ENCODE measurements at places on chromosomes 16 and 17. TPM values are rescaled to one million over a fixed set of nuclear protein-coding genes. Genes with fewer than 3 reads are reported as not detected.

HNF1B gene
- not detected for total RNA-seq

OTOP2 gene
- not detected for total RNA-seq

DNA sequence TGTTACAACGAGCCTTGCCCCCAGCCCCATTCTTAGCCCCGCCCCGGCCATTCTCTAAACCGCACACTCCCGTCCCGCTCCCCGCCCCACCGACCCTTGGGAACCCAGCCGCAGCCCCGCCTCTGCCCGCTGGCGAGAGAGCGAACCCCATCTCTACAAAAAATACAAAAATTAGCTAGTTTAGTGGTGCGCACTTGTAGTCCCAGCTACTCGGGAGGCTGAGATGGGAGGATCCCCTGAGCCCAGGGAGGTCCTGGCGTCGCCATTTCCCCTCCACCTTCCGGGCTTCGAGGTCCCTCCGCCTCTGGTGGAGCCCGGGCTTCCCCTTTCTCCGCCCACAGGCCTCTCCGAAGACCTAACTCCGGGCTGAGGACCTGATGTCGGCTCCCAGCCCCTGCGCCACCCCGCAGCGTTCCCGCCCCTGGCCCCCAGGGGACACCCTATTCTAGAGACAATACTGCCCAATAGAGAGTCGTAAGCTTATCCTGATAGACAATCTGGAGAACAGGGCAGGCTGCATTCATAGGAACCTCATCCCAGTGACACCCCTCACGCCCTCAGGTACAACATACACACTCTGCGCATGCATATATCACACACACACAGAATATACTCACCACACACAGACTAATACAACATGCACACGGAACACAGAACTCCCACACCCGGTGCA is 480 bp upstream of the PROCA1 start:
- H3K4me3 ChIP-seq: peak overlapping the region; percentile 72
- peaks cover 10% of the 10 kb centered on the region for H3K27me3 ChIP-seq
- peaks cover 23% of the 10 kb centered on the region for H3K4me1 ChIP-seq
- peak; percentile 37 for DNase-seq
- H3K27ac ChIP-seq: peak overlapping the region; percentile 68

DNA sequence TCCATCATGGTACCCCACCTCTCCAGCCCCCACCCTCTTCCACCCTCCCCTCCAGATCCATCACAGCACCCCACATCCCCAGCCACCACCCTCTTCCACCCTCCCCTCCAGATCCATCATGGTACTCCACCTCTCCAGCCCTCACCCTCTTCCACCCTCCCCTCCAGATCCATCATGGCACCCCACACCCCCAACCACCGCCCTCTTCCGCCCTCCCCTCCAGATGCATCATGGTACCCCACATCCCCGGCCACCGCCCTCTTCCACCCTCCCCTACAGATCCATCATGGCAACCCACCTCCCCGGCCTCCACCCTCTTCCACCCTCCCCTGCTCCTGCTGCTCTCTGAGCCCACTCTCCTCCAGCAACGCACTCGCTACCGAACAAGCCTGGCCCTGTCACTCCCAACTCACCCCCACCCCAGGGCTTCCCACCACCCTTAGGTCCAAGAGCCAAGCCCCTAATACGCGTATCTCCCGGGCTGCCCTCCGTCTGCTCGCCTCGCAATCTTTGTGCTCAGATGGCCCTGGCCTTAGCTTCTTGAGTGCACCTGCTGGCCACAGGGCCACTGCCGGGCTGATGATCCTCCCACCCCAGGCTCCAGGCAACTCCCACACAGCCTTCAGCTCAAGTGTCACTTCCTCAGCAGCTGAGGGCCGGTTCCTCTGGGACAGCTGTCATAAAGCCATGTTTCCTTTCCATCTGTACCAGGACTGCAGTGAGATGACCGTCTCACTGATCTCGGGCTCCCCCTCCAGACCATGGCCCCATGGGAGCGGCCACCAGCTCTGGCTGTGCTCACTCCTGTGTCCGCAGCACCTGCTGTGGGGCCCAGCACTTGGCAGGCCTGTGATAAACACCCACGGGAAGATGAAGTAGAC is 25.5 kb downstream of the KDM8 start:
- peaks cover 30% of the 10 kb centered on the region for H3K36me3 ChIP-seq
- no peaks in the 10 kb centered on the region for H3K27me3 ChIP-seq
- DNase-seq: no peak
- no peak overlapping the region for H3K27ac ChIP-seq
- no peak overlapping the region for H3K4me3 ChIP-seq

GRCh38 chr17:57135789-57136291 is 50.8 kb downstream of the AKAP1 start:
- no peaks in the 10 kb centered on the region for H3K36me3 ChIP-seq
- H3K27me3 ChIP-seq: no peaks in the 10 kb centered on the region
- no peak for DNase-seq
- no peak overlapping the region for H3K27ac ChIP-seq

GRCh38 chr17:66290101-66290722 is 12.2 kb upstream of the PRKCA start:
- no peaks in the 10 kb centered on the region for H3K27me3 ChIP-seq
- no peak overlapping the region for H3K4me3 ChIP-seq

Measured in CD4-positive, alpha-beta T cell (primary cell).